ENCODE measurements at places on chromosomes 2 and 18.

GRCh38 chr18:76234676-76235060 is 260.4 kb downstream of the ZNF516 start:
- DNase-seq: no peak

GRCh38 chr2:46434851-46435273 is 44.5 kb upstream of the TMEM247 start:
- no peak for DNase-seq

DNA sequence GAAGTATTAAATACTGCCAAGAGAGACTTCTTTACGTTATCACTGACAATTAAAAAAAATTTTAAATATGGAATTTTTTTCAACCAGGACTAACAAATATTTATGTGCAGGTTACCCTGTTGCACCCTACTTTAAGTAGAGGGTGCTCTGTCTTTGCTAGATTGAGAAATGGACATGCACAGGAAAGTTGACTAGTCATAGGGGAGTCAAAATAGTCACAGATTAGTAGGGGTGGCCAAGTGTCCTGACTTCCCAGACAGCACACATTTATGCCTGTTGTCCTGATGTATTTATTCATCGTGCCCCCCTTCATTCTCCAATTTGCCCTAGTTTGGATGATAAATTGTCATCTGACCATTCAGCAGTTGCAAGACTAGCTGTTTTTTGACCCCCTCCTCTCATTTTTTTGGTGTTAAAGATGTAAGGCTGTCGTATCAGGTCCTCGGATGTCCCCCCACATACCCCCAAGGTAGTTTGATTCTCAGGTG is 20.3 kb downstream of the CAB39 start:
- no peak for DNase-seq

- DNase-seq: no peak
Observed at GRCh38 chr2:129905664-129906081, 73.8 kb upstream of the RAB6C start.

DNA sequence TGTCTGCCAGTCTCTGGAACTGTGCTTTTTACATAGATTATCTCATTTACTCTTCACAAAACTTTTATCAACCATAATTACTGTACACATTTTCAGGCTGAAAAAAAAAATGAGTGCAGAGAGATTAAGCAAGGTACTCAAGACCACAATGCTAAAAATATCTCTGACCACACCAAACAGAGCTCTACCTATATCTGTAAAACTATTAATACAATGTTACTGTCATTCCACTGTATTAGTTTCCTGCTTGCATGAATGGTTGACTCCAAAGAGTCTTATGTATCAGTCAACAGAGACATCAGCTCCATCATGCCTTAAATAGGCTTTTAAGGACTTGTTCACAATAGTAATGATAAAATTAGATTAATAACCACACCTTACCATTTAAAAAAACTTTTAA is 134.7 kb upstream of the CCDC150 start:
- DNase-seq: no peak

DNA sequence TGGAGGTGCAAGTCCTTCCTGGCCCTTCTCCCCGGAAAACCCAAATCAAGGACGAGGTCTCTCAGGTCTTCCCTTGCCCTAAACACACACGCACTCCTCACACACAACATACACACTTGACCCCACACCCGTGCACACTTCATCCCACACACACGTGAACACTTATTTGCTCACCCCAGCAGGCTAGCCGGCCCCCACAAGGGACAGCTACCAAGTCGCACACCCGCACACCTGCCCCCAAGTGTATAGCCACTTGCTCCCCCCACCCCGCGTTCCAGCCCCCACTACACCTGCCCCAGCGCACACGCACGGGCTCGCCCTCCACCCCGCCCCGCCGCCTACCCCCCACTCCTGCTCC is 359 bp downstream of the TGFBRAP1 start:
- DNase-seq: peak; percentile 23

GRCh38 chr2:163647300-163647699 is 88.5 kb downstream of the FIGN start:
- no peak for DNase-seq

GRCh38 chr2:47636176-47636575 is 146.8 kb upstream of the MSH6 start:
- no peak for DNase-seq

DNA sequence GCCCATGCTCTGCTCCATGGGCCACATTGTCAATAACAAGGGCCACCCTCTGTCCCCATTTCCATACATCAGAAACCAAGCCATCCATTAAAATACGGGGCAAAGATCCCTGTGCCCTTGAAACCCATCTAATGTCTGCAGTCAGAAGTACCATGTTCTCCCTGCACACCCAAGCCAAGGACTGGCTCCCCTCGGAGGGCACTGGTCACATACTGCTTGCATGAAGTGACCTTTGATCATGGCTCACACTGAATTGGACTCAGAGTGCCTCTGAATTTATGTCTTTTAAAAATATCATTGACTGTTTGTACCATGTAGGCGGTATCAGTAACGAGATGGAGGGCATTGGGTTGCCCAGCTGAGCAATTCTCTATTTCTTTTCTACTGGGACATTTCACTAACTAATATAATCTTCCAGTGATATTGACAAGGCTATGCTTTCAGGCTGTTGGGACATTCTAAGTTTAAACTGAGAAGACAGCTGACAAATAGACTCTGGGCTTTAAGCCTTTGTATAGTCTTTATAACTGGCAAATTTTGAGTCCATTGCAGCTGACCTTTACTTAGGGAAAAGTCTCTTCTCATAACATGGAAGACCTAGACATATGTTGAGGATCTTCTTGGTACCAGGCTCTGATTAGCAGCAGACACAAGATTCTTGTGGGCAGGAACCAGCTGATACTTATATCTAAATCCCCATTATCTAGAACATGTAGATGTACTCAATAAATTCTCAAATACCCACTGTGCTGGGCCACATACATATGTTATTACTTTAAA is 214.3 kb downstream of the MYCN start:
- DNase-seq: no peak

GRCh38 chr2:108412995-108413710 is 35.4 kb downstream of the SULT1C4 start:
- no peak for DNase-seq

DNA sequence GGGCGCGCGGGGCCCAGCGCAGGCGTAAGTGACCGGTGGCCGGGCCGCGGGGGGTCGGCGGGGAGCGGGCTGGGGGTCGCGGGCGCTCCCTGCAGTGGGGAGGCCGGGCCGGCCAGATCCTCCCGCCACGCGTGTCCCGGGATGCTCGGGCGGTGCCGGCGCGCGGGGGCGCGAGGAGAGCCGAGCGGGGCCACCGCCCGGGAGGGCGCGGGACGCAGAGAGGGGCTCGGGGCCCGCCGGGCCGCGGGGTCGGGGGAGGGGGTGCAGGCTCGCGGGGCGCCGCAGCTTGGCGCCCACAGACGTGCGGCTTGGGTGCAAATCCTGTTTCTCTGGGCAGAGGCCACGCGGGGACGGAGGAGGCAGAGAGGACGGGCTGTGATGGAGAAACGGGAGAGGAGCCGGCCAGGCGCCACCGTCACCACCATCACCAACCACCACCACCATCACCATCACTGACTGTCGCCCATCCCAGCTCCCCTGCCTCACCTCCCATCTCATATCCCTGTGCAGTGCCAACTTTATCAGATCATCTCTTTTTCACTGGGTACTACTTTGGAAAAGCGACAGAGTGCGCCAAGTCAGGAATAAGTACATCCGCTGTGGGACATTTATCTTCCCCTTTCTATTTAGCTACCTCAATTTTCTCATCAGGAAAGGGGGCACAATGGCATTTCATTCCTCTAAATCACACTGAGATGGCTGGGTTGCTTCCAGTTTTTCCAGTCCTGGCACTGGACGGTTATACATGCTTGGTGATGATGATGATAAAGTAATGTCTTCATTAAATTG is 97.2 kb upstream of the GPR45 start:
- no peak for DNase-seq

DNA sequence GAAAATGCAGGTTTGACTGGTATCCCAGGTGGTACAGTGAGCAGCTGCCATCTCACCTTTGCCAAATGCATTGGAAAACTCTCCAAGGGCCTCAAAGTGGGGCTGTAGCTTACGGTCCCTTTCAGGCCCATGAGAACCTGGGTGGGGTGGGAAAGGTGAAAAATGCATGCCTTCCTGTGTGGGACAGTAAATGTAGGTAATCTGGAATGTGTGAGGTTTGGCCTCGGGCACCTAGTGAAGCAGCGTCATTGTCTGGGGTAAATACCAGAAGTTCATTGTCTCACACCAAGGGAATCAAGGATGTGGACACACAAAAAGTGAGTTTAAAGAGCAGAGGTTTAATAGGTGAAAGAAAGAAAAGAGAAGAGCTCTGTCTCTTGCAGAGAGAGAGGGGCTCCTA is 36.6 kb downstream of the TIMM21 start:
- DNase-seq: no peak

GRCh38 chr2:20400787-20401488 is 45.9 kb upstream of the RHOB start:
- DNase-seq: no peak

DNA sequence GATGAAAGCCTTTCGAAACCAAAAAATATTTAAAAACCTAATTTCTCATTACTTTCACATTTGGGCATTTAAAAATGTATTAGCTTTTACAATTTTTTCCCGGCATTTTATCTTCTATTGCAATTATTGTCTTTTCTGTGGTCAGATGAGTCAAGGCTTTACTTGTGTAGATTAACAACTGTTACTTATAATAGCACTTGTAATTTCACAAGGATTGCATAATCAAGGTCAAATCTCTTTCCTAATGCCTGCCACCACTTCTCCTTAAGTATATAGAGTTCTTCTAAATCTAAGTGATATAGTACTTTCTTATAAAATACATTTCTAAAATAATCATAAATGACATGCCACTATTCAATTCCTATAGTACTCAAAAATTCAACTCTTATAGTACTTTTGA is 67.2 kb downstream of the SLC8A1 start:
- no peak for DNase-seq

GRCh38 chr2:24981411-24982136 is 9.8 kb upstream of the DNAJC27 start:
- DNase-seq: no peak

GRCh38 chr2:64258566-64258965 is 114.3 kb upstream of the PELI1 start:
- no peak for DNase-seq

- DNase-seq: no peak
Observed at GRCh38 chr2:230627806-230628724, 84.6 kb upstream of the CAB39 start.

- DNase-seq: no peak
Observed at GRCh38 chr2:200350850-200351285, 44.4 kb downstream of the SPATS2L start.

DNA sequence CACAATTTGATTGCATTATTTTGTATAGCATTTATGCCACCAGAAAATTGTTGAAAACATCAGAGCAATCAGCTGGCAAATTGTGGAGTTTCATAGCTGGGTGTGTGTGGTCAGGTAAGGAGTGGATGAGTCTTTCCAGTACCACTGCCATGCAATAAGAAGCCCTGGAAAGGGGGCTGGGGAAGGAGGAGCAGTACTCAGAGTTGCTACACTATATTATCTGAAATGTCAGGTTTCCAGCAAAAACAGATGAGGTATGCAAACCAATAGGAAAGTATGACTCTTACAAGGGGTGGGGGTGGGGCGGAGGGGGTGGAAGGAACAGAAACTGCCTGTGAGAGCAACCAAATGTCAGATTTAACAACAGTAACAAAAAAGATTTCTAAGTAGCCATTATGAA is 112.2 kb downstream of the SOS1 start:
- no peak for DNase-seq

- no peak for DNase-seq
Observed at GRCh38 chr2:229731916-229732315, 17.6 kb upstream of the DNER start.

DNA sequence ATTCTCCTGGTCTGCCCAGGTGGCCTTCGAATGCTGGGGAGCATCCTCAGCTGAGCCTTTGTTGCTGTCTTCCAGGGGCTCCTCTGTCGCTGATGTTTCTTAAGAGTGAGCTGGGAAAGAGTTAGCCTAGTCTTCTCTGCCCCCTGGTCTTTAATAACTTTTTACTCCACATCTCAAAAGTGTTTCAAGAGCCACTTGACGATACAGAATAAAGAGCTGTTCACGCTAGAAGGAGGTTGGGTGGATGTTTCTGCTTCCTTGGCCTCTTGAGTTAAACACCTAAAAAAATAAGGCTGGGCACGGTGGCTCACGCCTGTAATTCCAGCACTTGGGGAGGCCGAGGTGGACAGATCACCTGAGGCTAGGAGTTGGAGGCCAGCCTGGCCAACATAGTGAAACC is 2.8 kb upstream of the BUB1 start:
- no peak for DNase-seq

DNA sequence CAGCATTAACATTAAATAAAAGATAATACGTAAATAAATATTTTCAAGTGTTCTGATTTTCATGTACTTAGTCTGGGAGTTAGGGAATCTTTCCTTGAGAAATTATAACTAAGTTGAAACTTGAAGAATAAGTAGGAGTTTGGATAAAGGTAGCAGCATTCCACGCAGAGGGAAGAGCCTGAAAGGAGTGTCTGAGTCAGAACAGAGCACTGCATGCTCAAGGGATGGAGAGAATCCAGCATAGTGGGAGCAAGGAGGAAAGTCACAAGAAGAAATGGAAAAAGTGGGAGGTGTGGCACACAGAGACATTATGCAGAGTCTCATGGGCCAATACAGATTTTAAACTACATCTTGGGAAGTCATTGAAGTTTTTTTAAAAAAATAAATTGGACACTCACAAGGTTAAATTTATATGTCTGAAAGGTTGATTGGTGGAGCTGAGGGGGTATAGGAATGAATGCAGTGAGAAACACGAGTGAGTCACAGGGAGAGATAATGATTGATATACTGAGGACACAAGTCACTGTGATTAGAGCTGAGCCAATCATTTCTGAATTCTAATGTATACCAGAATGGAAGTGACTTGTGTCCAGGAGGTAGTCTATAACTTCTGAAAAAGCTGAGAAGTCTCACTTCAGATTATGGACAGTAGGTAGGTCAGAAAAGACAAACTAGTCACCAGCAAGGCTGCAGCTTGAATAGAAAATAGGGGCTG is 66.9 kb downstream of the ICOS start:
- DNase-seq: no peak

- DNase-seq: no peak
Observed at GRCh38 chr2:121309801-121310200, 24.8 kb upstream of the TFCP2L1 start.

DNA sequence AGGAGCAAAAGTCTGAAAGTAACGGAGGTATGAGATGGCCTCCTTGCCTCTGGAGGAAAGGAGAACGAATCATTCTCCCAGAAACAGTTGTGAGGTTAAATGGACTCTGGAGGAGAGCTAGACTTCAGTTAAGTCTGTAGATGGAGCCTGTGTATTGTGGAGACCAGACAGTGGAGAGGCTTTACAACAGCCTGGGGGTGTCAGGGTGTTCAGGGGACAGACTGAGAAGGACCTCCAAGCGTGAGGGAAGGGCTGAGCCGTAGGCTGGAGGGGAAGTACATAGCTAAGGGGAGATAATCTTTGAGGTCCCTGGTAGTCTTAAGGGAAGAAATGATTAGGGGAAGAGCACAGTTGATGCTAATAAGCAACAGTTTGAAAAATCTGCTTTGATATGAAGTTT is 76.6 kb downstream of the GALNT1 start:
- DNase-seq: no peak

- no peak for DNase-seq
Observed at GRCh38 chr2:181904022-181904632, 12.6 kb downstream of the ITPRID2 start.

GRCh38 chr2:240356700-240357640 is 78.5 kb upstream of the GPC1 start:
- DNase-seq: no peak

GRCh38 chr2:241105641-241106040 is 3.6 kb upstream of the MTERF4 start:
- DNase-seq: no peak

- no peak for DNase-seq
Observed at GRCh38 chr2:98819231-98819766, 88.4 kb upstream of the MGAT4A start.

- no peak for DNase-seq
Observed at GRCh38 chr2:158904627-158905177, 63.7 kb upstream of the TANC1 start.
